SJCRH30 (cell line): ENCODE measurements at places on chromosomes 7 and 10. TPM values are rescaled to one million over a fixed set of nuclear protein-coding genes. Genes with fewer than 3 reads are reported as not detected.

Gene ADCYAP1R1
- not detected in 2 replicates for total RNA-seq

- no peak for DNase-seq
- no peaks in the 10 kb centered on the region for H3K4me1 ChIP-seq
- no peaks in the 10 kb centered on the region for H3K36me3 ChIP-seq
- H3K27me3 ChIP-seq, result no peaks in the 10 kb centered on the region
- H3K27ac ChIP-seq, result no peak overlapping the region
Observed at GRCh38 chr10:18719811-18720210, 60.6 kb downstream of the ARL5B start.

Gene STEAP1B
- total RNA-seq, result 0.23 TPM in 1 of 2 replicates, not detected in the other

- DNase-seq, result no peak
- H3K4me3 ChIP-seq, result no peak overlapping the region
- no peaks in the 10 kb centered on the region for H3K36me3 ChIP-seq
- no peak overlapping the region for H3K27ac ChIP-seq
- H3K27me3 ChIP-seq, result no peaks in the 10 kb centered on the region
- no peaks in the 10 kb centered on the region for H3K4me1 ChIP-seq
Observed at GRCh38 chr10:93138113-93138870, 64.6 kb downstream of the CYP26A1 start.

DNA sequence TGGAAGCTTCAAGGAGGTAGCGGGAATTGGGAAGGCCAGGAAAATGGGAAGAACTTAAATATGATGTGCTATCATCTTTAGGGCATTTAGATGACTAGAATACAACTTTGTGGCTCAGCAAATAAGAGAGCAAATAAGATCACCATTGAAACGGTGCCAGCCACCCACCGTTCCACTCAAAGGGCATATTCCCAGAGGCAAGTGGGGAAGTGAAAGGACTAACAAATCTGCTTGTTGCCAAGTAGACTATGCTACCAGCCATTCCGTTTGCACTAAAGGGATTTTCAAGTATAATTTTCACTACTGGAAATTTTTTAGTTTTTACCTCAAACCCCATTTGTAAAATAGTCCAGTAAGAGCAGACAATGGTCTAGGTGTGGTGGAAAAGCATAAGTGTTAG, 4.0 kb upstream of the PPP1R3C start:
- H3K36me3 ChIP-seq, result no peaks in the 10 kb centered on the region
- no peak for DNase-seq

Gene FAM24B
- total RNA-seq, result 11.2 and 19.9 TPM in 2 replicates

GRCh38 chr10:34580214-34580613, 234.9 kb downstream of the PARD3 start:
- no peak overlapping the region for H3K4me3 ChIP-seq
- no peaks in the 10 kb centered on the region for H3K27me3 ChIP-seq
- no peak overlapping the region for H3K27ac ChIP-seq
- no peak for DNase-seq

GRCh38 chr10:63749915-63750314, 228.7 kb downstream of the REEP3 start:
- H3K27ac ChIP-seq, result no peak overlapping the region
- no peaks in the 10 kb centered on the region for H3K27me3 ChIP-seq
- H3K4me3 ChIP-seq, result no peak overlapping the region
- H3K36me3 ChIP-seq, result no peaks in the 10 kb centered on the region
- H3K4me1 ChIP-seq, result no peaks in the 10 kb centered on the region

Gene UCN3
- total RNA-seq, result 0.10 and 0.20 TPM in 2 replicates

Gene SPDYE1
- total RNA-seq, result not detected in 2 replicates

Gene PTPRZ1
- total RNA-seq, result under 0.01 TPM in 1 of 2 replicates, not detected in the other

Gene STEAP4
- not detected in 2 replicates for total RNA-seq
